ENCODE measurements at places on chromosomes 7 and 10.
A peak's percentile ranks its signal among the peaks of the same experiment; 100 is the strongest.

DNA sequence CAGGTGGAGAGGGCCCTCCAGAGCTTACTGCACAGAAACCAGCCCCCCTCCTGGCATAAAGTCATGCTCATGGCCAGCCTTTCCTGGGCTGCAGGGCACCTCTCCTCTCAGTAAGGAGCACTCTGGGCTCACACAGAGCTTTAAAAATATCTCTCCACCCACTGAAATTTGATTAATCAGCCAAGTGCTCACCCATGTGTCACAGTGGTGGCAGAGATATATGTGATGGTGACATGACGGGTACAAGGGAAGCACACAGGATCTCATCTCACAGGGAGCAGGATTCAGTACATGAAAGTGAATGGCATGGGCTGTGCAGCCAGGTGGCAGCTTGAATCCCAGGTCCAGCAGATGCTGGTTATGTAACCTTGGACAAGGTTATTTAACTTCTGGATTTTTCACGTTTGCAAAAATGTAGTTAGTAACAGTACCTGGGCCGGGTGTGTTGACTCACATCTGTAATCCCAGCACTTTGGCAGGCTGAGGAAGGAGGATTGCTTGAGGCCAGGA, 144.8 kb downstream of the CALN1 start:
- no peak for DNase-seq

- no peak for DNase-seq
These were observed 20.2 kb downstream of the FAM204A start for GRCh38 chr10:118321724-118322575.

DNA sequence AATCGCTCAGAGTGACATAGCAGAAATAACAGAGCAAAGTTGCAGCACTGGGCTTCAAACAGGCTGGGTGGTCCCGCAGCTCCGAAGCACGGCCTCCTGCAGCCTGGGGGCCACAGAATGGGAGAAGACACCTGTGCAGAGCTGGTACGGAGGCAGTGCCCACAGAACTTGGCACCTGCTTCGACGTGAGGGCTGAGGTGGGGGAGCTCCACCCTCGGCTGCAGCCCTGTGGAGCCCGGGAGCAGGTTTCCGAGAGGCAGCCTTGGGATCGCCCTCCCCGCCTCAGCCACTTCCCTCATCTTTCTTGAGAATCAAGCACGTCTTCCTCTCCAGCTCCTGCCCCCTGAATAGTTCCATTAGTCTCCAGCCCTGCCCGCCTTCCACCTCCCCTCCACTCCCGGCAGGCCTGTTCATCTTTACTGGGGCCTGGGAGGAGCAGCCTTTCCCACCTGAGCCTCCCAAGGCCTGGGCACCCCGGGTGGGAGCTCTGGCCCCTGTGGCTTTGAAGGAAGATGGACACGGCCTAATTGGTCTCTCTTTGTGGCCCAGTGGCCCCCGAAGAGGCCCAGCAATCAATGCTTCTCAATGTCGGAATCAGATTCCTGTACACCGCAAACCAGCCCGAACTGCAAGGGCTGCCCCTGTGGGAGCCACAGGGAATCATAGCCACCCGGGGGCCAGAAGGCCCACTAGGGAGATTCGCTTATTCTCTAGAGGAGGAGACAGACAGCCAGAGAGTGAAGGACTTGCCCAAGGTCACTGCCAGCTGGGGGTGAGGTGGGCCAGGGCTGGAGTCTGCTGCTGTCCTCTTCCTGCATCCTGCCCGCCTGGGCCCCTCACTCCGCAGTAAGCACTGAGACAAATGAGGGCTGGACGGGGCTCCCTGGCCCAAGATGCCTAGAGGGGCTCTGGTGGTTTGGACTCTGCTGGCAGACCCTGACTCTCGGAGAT, 17.0 kb upstream of the PCBD1 start:
- no peak for DNase-seq

DNA sequence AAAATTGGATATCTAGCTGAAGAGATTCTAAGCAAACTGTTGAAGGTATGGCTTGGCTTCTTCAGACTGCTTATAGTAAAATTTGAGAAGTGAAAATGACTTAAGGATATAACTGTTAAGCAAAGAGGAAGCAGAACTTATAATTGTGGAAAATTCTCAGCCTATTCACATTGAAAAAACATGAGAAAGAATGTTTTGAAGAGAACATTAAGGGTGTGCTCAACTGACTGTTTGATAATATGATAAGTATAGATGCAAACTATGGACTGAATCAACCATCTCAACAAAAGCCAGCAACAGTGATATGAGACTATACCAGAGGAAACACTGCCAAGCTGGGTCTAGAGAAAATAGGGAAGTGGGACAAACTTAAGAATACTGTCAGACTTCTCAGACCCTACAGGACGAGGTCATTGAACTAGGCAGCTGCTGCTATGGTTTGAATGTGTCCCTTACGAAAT, 133.1 kb upstream of the PPP1R3A start:
- DNase-seq = no peak

- DNase-seq = peak; percentile 24
These were observed 90.7 kb downstream of the MKI67 start for GRCh38 chr10:128035557-128035973.

GRCh38 chr10:93435621-93436397, 46.3 kb downstream of the MYOF start:
- DNase-seq = no peak

GRCh38 chr7:26794541-26794940, 69.8 kb downstream of the SKAP2 start:
- no peak for DNase-seq

- peak; percentile 13 for DNase-seq
These were observed 15.8 kb downstream of the DNMBP start for GRCh38 chr10:99993701-99994689.

- DNase-seq = no peak
These were observed 51.6 kb upstream of the ARL4A start for GRCh38 chr7:12635830-12636229.

GRCh38 chr7:27112361-27112760, 9.9 kb upstream of the HOXA2 start:
- DNase-seq = no peak

GRCh38 chr7:22594020-22594419, 94.0 kb upstream of the STEAP1B start:
- no peak for DNase-seq

DNA sequence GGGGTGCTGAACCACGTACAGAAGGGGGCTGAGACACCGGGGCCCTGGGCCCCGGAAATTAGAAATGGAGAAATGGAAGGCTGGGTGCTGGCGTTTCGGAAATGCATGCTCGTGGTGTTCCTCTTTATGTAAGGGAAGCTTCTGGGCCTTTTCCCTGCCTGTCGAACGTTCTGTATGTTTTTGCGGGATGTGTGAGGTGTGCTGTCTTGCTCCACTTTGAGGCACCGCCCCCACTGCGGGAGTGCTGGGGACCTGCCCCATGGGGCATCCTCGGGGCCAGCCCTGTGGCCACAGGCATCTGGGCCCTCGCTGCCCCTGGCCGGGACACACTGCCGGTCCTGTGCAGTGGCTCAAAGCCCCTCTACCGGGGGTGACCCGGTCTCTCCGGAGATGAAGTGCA, 1.7 kb upstream of the VENTX start:
- no peak for DNase-seq

- no peak for DNase-seq
These were observed 141.9 kb downstream of the BMS1 start for GRCh38 chr10:42924484-42924883.

GRCh38 chr7:134420424-134421125, 38.3 kb downstream of the AKR1B1 start:
- DNase-seq = no peak

- no peak for DNase-seq
These were observed 52.3 kb upstream of the ZNF33B start for GRCh38 chr10:42690449-42691360.

- DNase-seq = no peak
These were observed 142.0 kb upstream of the RET start for GRCh38 chr10:42934842-42935241.

DNA sequence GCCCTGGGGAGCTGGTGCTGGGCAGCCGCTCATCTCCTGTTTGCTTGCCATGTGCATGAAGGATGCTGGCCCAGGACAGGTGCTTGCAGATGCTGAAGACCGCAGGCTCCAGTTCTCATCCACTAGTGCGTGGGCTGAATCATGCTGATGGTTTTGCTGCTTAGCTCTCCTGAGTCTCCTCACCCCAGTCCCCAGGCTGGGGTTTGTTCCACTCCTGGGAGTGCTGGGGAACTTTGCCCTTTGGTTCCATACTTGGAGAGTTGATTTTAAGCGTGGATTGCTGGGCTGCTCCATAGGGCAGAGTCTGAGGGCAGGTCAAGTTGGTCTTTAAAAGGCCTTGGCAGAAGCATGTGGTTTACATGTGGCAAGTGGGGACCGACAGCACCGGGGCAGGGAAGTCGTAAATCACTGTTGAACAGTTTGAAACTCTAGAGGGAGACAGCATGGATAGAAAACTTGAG, 9.1 kb downstream of the DYNC2I1 start:
- DNase-seq = no peak

DNA sequence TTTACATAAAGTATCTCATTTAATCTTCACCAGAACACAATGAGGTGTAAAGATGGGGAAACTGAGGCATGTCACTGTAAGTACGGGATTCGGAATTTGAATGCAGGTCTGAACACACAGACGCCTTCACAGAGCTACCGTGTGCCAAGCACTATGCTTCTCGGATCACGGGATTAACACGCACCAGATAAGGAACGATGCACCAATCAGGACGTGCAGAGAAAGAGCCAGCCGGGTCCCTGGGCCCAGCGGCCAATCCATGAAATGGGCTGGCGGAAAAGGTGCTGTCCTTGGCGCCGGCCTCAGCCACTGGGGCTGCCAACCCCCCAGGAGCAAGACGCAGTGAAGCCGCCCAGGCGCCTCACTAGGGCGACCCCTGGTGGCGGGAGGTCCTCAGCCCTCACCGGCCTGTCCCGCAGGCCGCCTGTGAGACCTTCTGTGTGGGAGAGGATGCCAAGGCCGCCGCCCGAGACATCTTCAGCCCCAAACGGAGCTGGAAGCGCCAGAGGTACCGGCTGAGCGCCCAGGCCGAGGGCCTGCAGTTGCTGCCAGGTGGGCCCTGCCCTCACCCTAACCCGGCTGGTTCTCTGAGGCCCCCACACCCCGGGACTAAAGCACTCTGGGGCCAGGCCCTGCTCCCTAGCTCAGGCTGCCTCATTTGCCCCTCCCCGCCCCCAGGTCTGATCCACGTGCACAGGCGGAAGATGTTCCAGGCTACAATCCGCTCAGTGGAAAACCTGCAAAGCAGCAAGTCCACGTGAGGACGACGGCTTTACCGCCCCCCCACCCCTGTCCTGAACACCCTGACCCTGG, 15.6 kb downstream of the ATG9B start:
- peak; percentile 77 for DNase-seq

DNA sequence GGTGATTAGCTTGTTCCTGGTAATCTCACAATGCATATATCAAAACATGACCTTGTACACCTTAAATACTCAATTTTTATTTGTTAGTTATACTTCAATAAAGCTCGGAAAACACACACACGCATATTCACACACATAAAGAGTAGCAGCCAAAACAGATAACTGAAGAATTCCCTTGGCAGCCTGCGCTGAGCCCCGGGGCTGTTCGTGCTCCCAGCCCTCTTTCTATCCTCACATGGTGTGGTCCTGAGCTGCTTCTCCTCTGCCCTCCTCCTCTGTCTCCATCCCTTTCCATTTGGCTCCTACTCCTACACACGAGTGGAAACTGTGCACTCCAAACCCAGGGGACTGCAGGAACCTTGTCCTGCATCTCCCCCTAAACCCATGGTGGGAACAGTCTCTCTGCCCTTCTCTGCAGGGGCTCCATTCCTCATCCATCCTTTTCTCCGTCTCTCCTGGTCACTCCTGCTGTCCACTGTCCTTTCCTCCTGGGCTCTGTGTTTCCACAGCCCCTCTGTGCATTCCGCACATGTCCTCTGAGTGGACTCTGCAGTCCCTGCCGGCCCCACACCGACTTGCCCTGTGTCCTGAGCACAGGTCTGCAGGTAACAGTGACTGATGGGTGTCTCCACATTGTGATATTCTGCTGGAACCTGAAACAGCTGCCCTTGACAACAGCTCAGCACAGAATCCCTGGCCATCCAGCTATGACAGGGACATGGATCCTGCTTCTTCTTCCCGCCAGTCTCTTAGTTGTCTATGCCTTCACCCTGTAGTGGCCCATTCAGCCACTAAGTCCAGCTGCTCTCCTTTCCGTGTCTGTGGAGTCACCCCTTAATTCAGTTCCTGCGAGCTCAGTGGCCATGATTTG, 216.8 kb upstream of the ZNF32 start:
- DNase-seq = no peak

- DNase-seq = no peak
These were observed 29.3 kb upstream of the RHBDD2 start for GRCh38 chr7:75849573-75849972.

DNA sequence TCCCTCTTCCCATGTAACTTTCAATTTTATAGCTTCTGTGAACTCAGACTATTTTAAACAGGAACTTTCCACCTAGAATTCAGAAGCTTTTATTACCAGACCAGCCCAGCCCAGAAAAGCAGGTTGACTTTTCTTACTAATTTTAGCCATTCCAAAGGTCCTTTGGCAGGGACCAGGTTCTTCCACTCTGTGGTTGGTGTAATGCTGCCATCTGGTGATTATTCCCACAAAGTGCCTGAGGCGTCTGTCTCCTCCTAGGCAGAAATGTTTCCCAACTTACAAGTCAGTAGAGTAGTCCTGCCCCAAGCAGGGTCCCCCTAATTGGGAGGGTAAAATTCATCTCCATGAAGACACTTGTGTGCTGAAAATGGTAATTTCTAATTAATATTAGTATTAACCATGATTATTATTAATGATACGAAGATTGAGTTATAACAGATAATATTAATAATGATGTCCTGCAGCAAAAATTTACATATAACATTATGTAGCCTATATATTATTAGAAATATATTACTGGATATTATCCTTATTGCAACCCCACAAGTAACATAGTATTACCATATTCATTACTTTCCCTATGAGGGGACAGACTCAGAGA, 53.0 kb upstream of the PPP1R17 start:
- DNase-seq = no peak

- no peak for DNase-seq
These were observed 122.2 kb downstream of the TSPAN12 start for GRCh38 chr7:120735791-120736190.

DNA sequence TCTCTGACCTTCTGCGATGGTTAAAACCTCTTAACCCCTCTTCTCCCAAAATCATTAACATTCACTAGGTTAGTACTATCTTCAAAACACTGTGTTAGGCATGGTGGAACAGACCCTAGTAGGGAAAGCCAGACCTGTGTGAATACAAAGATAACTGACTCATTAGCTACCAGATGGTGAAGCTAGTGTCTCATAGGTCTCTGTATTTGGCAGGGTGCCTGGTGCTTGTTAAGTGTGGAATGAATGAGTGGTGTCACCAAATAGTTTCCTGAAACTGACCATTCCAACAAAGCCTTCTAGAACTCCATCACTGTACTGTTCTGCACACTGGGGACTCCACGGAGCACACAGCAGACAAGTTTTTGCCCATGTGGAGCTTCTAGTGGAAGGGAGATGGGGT, 27.7 kb upstream of the TM9SF3 start:
- DNase-seq = no peak

All from stimulated activated CD4-positive, alpha-beta T cell treated with anti-CD3 and anti-CD28 coated beads, Interleukin-1b, Interleukin-23, amount 100 ng/mL, for 24 hours (primary cell).